ENCODE measurements at places on chromosomes 3 and 15. TPM values are rescaled to one million over a fixed set of nuclear protein-coding genes. Genes with fewer than 3 reads are reported as not detected.

The MGLL gene
- 18.1 TPM for total RNA-seq

The AHSG gene
- 0.75 TPM for total RNA-seq

DNA sequence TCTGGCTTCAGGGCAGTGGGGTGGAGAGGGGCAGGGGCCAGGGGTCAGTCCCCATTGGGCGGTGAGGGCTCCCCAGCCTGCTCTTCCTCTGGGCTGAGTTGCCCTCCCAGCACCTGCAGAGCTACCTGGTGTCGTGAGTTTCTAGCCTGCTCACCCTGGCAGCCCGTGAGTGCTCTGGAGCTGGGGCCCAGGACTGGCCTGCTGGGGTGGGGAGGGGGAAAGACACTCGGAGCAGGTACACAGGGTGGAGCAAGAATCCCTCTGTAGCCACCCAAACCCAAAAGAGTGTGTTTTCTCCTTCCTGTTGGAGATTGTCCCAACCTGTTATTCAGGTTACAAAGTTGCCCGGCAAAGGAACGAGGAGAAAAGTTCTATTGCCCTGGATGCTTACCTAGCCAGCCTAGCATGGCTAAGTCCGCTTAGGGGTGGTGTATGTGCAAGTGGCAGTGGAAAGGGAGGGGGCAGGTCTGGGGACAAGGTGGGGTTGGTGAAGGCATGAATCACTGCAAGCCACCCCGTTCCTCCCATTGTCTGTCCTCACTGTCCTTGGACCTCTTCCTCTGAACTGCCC lies 8.9 kb downstream of the FAM3D start:
- DNase-seq, result no peak
- H3K27me3 ChIP-seq, result no peaks in the 10 kb centered on the region
- H3K4me3 ChIP-seq, result no peak overlapping the region
- H3K36me3 ChIP-seq, result no peaks in the 10 kb centered on the region
- H3K4me1 ChIP-seq, result no peaks in the 10 kb centered on the region

GRCh38 chr3:4507024-4507596 lies 14.0 kb downstream of the ITPR1 start:
- H3K27me3 ChIP-seq, result no peaks in the 10 kb centered on the region
- peak overlapping the region; percentile 60 for H3K27ac ChIP-seq
- peaks cover 18% of the 10 kb centered on the region for H3K4me1 ChIP-seq
- H3K36me3 ChIP-seq, result no peaks in the 10 kb centered on the region

DNA sequence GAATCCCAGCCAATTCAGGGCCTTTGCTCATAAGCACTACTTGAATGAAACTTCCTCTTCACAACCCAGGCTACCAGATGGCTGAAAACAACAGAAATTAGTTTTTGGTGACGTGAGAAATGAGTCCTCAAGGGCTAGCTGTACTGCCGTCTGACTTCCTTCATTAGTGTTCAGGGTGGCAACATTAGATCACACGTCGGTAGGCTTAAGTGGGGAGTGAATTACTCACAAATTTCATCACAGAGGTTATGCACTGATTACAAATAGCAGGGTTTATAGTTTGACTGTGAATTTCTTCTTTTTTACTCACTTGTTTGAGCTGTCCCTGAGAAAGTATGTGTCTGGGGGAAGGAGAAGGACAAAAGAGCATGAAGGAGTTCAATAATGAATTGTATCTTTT lies 397.2 kb downstream of the GAP43 start:
- H3K27me3 ChIP-seq, result no peaks in the 10 kb centered on the region
- H3K27ac ChIP-seq, result no peak overlapping the region
- no peak for DNase-seq
- H3K4me3 ChIP-seq, result no peak overlapping the region
- no peaks in the 10 kb centered on the region for H3K36me3 ChIP-seq

DNA sequence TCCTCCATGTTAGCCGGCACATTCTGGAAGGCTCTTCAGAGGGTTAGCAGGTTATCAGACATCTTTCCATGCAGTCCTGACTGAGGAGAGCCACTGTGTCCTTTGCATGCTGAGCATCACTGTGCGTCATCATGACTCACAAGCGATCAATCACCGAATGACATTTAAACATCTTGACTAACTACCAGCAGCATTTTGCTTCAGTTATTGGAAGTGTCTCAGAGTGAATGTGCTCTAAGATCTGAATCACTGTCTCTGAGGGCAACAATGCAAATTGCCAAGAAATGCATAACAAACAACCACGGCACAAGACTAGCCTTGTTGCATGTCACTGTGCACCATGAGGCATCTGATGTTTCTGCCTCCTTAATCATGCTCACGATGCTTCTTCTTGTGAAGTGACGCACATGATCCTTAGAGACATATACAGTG lies 18.3 kb upstream of the ATP8B4 start:
- H3K4me3 ChIP-seq, result no peak overlapping the region
- no peaks in the 10 kb centered on the region for H3K36me3 ChIP-seq

DNA sequence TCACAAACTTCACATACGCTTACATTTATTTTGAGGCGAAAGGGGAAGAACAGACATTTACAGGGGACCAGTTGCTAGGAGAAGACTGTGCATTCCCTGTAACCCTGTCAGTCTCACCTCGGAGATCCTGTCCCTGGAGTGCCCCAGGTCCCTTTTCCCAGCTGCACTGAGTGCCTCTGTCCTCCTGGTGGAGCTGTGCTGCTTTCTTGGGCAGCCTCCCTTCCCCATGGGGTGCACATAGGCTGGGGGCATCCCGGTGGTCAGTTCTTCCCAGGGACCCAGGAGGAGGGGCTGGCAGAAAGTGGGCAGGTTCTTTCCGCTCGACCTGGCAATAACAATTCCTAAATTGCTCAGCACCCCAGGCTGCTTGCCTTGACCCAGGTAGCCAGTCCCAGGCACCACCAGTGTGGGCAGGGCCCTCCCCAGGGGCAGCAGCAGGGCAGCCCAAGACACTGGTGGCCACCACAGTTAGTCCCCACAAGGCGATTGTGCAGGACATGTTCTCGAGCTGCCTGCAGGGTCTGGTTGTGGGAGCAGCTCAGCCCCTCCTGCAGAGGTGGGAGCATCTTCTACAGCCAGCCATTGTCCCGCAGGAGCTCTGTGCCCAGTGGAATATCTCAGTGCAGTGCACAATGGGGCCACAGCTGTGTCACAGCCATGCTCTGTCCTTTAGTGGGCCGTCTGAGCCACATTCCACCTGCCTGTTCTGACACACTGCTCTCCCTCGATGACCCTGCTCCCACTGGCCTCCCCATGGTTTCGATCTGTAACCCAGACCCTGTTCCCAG lies 36.3 kb downstream of the APBA2 start:
- H3K4me1 ChIP-seq, result no peaks in the 10 kb centered on the region
- peaks cover 4% of the 10 kb centered on the region for H3K27me3 ChIP-seq
- DNase-seq, result no peak
- no peaks in the 10 kb centered on the region for H3K36me3 ChIP-seq

DNA sequence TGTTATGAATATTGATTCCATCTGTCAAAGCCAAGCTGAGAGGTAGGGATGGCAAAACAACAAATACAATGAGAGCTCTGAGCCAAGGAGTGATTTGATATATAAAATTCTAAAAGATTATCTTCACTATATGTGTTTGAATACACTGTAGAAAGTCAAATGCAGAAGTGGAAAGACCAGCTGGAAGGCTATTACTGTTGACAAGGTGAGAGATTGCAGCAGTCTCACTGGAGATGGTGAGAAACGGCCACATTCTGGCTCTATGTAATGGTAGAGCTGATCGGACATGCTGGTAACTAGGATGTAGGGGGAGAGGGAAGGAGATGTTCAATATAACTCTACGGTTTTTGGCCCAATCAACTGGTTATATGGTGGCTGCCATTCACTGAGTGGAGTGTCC lies 434.2 kb upstream of the SUCLG2 start:
- no peaks in the 10 kb centered on the region for H3K36me3 ChIP-seq
- H3K27ac ChIP-seq, result no peak overlapping the region
- H3K4me3 ChIP-seq, result no peak overlapping the region
- H3K27me3 ChIP-seq, result no peaks in the 10 kb centered on the region
- no peak for DNase-seq

DNA sequence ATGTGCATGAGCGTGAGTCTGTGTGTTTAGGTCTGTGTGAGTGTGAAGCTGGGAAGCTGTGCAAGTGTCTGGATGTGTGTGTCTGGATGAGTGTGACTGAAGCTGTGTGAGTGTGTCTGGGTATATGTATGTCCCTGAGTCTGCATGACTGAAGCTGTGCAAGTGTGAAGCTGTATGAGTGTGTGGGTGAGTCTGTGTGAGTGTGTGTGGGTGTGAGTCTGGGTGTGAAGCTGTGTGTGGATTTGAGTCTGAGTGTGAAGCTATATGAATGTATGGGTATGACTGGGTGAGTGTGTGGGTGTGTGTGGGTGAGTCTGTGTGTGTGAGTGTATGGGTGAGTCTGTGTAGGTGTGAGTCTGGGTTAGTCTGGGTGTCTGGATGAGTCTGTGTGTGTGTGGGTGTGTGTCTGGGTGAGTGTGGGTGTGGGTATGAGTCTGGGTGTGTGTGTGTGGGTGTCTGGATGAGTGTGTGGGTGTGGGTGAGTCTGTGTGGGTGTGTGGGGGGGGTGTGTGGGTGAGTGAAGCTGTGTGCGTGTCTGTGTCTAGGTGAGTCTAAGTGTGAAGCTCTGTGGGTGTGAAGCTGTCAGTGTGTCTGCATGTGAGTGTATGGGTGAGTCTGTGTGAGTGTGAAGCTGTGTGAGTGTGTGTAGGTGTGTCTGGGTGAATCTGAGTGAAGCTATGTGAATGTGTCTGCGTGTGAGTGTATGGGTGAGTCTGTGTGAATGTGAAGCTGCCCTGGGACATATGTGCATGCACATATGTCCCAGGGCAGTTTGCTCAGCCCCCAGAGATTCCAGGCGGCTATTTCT lies 20.3 kb downstream of the MINAR1 start:
- no peaks in the 10 kb centered on the region for H3K4me1 ChIP-seq
- H3K36me3 ChIP-seq, result no peaks in the 10 kb centered on the region
- no peak overlapping the region for H3K4me3 ChIP-seq
- peaks cover 4% of the 10 kb centered on the region for H3K27me3 ChIP-seq
- DNase-seq, result no peak
